ENCODE measurements at places on chromosomes 2 and 18.

DNA sequence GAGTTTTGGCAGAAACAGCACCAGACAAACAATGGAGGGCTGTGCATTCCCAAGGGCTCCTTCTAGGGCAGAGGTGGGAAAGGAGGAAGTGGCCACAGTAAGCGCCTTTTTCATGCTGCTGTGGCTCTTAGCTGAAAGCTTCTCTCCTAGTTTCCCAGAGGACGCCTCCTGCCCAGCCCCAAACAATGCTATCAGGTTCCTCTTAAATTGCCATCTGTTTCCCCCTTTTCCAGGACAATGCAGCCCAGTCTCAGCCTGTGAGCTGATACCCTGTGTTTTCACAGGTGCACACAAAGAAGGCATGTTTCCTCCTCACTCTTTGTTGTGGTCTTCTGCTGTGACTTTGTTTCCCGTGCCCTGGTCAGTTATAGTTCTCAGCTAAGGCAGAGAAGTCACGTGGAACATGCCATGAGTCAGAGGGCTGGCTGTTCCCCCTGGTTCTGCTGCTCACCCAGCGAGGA, 5.4 kb upstream of the FAM124B start:
- no peak for DNase-seq

GRCh38 chr2:179440642-179441251, 176.1 kb upstream of the SESTD1 start:
- no peak for DNase-seq

DNA sequence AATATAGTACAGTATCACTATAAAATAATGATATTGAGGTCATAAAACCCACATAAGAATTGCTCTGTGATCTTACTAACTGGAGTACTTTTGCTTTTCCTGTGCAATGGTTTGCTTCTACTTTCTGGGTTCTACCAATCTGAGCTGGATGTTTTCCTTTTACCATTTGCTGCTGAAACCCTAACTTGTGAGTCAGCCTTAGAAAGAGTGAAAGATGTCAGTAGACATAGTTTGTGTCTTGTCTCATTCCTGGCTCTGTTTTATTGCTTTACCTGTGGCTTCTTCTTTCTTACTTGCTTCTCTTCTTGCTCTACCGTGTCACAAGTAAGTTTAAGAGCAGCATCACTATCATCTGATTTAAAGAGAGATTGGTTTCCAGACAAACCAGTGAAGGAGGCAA, 61.0 kb downstream of the MBD2 start:
- DNase-seq = no peak

DNA sequence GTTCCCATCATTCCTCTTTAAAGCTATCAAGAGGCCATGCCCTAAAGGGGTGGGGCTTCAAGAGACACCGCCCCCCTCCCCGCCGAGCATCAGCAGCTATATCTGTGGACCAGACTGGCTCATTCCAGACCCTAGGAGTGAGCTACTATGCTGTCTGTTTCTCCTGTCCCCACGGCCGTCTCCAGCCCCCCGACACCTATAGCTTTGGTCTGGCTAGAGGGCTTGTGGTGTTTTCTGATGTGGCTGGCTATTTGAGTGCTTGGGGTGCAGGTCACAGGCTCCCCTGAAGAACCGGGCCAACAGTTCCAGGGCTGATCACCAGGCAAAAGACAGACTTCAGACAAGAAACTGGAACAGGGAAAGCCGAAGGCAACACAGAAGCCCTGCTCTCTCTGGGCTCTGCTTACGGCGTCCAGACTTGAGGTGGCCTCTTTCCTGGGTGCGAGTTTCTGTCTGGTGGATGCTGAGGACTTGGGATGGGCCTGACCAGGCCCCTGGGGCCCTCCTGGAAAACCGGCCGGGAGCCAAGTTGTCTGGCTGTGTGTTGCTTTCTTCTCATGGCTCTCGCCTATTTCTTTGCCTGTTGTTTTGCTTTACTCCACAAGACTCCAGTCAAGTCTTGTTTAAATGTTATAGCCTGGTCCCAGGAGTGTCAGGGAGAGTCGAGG, 83.6 kb downstream of the KLHL29 start:
- no peak for DNase-seq

- DNase-seq = no peak
Measured at GRCh38 chr2:78644854-78645253, 380.6 kb upstream of the REG3G start.

GRCh38 chr2:172968061-172968469, 107.6 kb upstream of the MAP3K20 start:
- no peak for DNase-seq

DNA sequence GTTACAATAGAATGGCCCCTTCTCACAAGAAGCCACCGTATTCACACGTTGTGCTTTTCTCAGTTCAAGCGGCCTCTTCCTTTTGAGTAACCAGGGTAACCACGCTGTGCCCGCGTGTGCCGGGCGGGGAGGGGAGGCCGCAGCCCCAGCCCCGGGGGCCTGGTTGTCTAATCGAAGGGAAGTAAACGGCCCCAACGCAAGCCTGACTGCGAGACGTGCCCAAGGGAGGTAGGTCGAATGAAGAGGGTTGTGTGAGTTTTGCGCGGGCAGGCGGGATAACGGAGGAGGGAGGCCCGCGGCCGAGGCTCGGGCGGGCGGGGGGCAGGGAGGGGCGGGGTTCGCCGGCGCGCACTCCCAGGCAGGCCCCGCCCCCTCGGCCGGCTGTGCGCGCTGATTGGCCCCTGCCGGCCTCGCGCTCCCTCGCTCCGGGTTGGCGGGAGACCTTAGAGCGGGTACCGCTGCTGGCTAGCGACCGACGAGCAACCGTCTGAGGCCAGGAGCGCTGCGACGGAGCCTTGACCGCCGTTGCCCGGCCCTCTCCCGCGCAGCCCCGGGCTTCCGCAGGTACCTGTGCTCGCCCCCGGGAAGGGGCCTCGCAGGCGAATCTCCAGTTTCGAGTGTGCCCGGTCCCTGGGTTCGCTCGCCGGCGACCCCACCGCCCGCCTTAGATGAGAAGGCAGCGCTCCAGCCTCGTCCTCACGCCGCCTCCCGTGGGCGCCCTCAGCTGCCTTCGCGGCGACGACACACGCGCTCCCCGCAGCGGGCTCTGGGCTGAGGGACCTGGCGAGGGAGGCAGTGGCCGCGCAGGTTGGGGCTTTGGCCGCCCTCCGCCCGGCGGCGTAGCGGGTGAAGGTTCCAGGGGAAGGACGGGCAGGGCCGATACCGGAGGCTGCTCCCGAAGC, at the start of gene SPDYA:
Gene SPDYA (plus strand): TSS at position 451 of the 902 bp plus-strand sequence. CDS start 5,181 bp downstream, outside the sequence.
- DNase-seq = no peak

DNA sequence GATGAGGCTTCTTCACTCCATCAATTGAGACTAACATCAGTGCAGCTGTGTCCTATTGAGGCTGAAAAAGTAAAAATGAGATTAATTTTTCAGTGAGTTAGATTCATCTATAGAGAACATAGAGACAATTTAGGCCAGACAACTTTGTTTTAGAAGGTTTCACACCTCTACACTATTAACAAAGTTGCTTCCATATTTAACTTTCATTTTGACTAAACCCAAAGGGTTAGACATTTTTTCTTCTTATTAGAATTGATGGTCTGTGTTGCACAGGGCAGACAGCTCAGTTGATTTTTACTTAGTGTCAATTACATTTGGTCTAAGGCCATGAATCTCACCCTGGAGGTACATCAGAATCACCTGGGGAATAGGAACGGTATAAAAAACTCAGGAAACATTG, 130.2 kb upstream of the NXPH2 start:
- DNase-seq = no peak

- DNase-seq = no peak
Measured at GRCh38 chr2:48284621-48285212, 245.2 kb upstream of the STON1 start.

DNA sequence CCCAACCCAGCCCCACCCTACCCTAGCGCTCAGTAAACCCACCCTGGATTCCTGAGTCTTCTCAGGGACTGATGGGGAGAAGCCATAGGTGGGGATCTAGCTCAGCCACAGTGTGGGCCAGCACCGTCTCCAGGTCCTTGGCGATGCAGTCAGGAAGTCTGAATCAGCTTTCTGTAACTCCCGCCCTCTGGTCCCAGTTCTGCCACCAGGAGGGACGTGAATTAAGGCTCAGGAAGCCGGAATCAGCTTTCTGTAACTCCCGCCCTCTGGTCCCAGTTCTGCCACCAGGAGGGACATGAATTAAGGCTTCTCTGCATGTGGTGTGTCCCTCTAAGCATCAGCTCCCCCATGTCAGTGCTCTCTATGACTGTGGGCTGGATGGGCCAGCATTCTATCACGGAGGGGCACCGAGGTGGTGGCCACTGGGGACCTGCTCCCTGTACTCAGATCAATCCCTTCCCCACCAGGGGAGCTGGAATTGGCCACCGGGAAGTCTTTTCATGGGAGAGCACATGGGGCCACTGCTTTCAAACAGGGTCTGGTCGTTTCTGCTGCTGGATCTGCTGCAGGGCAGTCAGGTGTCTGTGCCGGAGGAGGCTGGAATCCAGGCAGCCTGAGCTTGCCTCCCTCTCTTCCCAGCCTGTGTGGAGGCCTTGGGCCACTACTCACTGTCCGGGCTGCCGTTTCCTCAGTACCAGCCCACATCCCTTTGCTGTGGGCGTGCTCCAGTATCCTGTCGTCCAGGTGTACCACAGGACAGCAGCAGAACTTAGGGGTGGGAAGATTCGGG, 24.7 kb downstream of the ASB18 start:
- no peak for DNase-seq

- DNase-seq = no peak
Measured at GRCh38 chr18:57559314-57559713, 27.2 kb downstream of the FECH start.

- no peak for DNase-seq
Measured at GRCh38 chr2:20037660-20038059, 13.8 kb downstream of the LAPTM4A start.

GRCh38 chr2:189131991-189132390, 47.6 kb downstream of the COL5A2 start:
- no peak for DNase-seq

- no peak for DNase-seq
Measured at GRCh38 chr2:225670111-225670974, 270.8 kb downstream of the NYAP2 start.

- DNase-seq = no peak
Measured at GRCh38 chr18:62715759-62716615, 646 bp downstream of the PHLPP1 start.

- DNase-seq = no peak
Measured at GRCh38 chr2:203750346-203751068, 44.1 kb downstream of the CD28 start.

- DNase-seq = no peak
Measured at GRCh38 chr2:204977914-204978313, 432.6 kb downstream of the PARD3B start.

DNA sequence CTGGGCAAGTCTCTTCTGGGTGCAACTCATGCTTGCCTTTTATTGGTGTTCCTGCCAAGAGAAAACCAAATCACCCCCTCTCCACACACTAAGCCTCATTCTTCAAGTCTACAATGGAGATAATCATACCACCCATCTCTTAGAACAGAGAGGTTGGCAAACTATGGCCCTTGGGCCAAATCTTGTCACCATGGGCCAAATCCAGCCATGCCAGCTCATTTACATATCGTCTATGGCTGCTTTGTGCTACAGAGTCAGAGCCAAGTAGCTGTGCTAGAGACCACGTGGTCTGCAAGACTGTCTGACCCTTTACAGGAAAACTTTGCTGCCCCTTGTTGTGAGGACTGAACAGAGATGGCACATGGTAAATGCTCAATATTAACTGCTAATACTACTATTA, 270.3 kb upstream of the PARD3B start:
- DNase-seq = no peak

GRCh38 chr18:10225300-10225699, 229.1 kb upstream of the APCDD1 start:
- DNase-seq = no peak

DNA sequence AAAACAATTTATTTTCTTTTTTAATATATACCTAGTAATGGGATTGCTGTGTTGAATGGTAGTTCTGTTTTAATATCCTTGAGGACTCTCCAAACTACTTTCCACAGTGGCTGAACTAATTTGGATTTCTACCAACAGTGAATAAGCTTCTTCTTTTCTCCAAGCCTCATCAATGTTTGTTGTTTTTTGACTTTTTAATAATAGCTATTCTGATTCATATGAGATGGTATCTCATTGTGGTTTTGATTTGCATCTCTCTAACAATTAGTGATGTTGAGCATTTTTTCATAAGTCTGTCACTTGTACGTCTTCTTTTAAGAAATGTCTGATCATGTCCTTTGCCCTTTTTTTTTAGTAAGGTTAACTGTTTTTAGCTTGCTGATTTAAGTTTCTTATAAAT, 863.3 kb downstream of the CNTNAP5 start:
- DNase-seq = no peak

DNA sequence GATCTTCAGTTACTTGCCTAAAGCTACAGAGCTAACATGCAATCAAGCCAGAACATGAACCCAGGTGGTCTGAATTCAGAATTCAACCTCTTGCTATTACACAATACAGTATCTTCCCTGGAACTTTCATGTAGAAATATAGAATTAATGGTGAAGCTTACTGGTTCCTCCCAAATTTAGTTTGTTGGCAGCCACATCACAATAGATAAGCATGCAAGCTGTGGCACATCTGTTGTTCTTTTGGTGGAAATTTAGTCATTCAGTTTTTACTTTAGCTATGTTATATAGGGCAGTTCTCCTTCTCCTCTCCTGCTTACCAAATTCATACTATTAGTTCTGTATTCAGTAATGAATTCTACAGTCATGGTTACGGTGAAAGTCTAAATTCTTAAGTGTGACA, 101.0 kb upstream of the RNF152 start:
- DNase-seq = no peak

- no peak for DNase-seq
Measured at GRCh38 chr2:86280191-86280667, 57.2 kb downstream of the REEP1 start.

GRCh38 chr2:189327879-189328847, 113.1 kb upstream of the WDR75 start:
- no peak for DNase-seq

DNA sequence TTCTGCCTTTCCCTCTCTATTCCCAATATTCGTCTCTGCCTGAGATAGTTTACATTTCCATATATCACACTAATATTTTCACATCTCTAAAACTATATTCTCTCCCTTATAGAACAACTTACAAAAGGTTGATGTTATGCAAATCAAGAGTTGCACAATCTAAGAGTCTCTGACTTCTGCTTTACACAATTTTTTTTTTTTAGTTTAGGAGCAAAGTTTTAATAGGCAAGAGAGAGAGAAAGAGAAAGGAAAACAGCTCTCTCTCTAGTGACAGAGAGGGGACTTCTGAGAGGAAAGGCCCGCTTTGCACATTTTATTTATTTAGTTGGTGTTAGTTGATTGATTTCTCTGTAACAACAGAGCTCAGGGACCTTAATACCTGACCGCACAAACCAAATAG, 380.2 kb downstream of the TXNL1 start:
- no peak for DNase-seq

GRCh38 chr2:211875488-211875887, 663.1 kb downstream of the ERBB4 start:
- no peak for DNase-seq

DNA sequence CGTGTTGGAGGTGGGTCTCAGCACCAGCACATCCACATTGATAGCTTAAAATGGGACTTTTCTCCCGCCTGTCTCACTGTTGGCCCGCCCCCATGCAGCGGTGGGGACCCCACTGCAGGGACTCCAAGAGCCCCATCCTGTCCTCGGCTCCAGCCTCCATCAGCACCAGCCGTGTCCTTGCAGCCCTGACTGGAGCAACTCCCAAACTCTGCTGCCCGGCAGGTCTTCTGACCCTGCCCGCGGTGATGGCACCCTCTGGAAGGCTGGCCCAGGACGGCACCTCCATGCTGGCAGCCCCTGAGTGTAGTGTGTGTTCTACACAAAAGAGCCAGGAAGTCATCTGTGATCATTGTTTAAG, 41.6 kb upstream of the KCNG2 start:
- no peak for DNase-seq

- no peak for DNase-seq
Measured at GRCh38 chr2:102141970-102142828, at the start of gene IL1R1. Gene IL1R1 (plus strand): TSS chr2:102142746. CDS start chr2:102157725, 14,979 bp downstream.

- DNase-seq = no peak
Measured at GRCh38 chr2:221211653-221212052, 360.5 kb downstream of the EPHA4 start.
